ENCODE measurements at places on chromosomes 13 and 19.

GRCh38 chr19:3987619-3988371 lies 2.5 kb upstream of the EEF2 start:
- DNase-seq = peak; percentile 82

- no peak for DNase-seq
Measured at GRCh38 chr19:6233056-6233826, 46.5 kb downstream of the MLLT1 start.

DNA sequence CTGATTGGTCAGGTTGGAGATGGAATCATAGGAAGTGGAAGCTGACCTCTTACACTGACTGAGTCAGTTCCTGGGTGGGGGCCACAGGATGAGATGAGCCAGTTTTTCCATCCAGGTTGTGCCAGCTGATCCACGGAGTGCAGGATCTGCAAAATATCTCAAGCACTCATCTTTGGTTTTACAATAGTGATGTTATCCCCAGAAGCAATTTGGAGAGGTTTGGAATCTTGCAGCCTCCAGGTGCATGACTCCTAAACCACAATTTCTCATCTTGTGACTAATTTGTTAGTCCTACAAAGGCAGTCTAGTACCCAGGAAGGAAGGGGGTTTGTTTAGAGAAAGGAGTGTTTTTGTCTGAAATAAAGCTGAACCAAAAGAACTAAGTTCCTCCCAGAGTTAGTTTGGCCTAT lies 212.8 kb downstream of the SLITRK6 start:
- no peak for DNase-seq

GRCh38 chr19:52748336-52748950 lies 13.6 kb upstream of the ZNF611 start:
- peak; percentile 25 for DNase-seq

GRCh38 chr19:58157045-58157728 lies 6.6 kb upstream of the ZNF329 start:
- no peak for DNase-seq

DNA sequence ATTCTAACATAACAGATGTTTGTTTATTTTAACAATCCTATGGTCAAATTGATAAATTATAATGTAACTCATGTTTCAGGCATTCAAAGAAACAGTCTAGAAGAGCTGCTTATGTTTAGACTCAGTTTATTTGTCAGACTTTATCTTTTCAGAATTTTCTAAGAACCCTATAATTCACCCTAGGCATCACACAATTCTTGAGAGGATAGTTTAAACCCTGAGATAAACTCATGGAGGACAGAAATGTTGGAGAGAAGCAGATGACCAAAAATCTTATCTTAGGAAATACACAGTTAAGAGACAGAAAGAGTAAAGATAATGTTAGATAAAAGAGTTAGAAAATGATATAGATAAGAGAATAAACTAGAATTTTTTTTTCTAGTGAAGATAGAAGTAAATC lies 1185.7 kb upstream of the SLC10A2 start:
- no peak for DNase-seq

DNA sequence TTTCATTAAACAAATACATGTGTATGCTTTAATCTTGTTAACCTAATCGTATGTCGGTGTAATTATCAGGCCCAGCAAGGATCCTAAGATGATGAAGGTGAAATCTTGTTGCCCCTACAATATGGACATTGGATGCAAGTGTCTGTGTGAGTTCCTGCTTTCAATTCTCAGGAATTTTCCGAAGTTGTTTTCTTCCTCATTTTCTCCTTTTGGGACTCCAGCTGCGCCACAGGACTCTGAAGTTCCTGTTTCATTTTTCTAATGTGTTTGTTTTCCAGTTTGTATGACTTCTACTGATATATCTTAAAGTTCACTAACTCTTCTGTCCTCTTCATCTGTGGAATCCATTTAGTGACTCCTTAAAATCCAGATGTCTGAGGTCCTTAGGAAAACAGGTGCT lies 11.9 kb upstream of the OR7D2 start:
- no peak for DNase-seq

DNA sequence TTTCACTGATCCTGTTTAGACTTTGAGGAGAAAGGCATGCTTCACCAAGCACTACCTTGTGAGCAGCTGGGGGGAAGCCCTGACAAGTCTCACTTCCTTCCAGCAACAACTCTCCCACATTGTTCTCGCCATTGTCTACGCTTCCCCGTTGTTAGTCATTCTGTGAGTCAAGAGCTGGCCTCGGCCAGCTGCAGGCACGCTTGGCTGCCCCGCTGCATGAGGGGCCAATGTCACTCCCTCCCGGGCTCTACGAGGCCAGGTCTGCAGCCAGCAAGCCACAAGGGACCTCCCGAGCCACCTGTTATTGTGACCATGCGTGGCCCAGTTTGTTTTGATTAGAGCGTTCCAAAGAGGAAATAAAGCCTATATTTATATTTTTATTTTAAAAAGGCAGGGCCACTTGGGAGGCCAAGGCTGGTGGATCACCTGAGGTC lies 220.9 kb downstream of the FOXO1 start:
- peak; percentile 36 for DNase-seq

- DNase-seq = no peak
Measured at GRCh38 chr13:109151696-109152095, 522.3 kb downstream of the MYO16 start.

DNA sequence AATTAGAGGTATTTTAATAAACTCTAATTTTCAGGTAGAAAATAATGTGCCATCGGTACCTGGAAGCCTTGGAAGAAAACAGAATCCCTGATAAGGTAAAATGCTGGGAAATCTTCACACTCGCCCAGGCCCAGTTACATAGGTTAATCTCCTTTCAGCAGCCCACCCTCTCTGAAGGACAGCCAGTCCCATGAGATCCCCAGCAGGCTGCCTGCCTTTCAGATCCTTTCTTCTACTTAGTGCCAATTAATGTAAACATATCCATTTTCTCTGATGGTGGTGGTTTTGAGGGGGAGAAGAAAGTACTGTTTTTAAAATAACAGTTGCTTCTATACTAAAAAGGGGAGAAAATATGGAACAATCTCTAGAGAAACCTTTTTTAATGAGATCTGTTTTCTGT lies 12.2 kb downstream of the SMAD9 start:
- no peak for DNase-seq

GRCh38 chr13:43905435-43906031 lies 25.8 kb downstream of the LACC1 start:
- no peak for DNase-seq

DNA sequence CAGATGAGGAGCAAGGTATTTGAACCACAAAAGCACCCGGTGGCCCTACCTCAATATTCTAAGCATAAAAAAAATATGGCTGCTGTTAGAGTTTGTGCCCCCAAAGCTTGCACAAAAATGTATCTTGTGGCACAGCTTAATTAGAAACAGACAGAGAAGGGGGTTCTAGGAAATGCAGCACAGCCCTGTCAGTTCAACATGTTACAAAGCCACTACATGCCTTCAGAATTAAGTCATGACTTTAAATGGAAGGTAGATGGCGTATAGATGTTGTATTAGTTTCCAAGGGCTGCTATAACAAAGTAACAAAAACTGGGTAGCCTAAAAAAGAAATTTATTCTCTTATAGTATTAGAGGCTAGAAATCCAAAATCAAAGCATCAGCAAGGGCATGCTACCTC lies 703.8 kb downstream of the DIAPH3 start:
- DNase-seq = no peak

DNA sequence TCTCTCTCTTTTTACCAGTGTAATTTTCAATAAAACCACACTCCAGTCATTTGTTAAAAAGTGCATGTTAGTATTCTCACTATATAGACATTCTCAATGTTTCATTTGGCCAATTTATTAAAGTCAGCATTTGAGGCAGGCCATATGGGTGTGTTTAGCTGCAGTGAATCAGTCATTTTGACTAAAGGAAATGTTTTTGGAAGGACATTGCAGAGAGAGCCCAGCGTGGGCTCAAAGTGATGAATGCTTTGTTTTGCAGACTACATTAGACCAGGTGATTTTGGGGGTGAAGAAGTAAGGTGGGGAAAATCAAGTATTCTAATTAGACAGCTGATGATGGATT lies 116.7 kb downstream of the POSTN start:
- DNase-seq = no peak

DNA sequence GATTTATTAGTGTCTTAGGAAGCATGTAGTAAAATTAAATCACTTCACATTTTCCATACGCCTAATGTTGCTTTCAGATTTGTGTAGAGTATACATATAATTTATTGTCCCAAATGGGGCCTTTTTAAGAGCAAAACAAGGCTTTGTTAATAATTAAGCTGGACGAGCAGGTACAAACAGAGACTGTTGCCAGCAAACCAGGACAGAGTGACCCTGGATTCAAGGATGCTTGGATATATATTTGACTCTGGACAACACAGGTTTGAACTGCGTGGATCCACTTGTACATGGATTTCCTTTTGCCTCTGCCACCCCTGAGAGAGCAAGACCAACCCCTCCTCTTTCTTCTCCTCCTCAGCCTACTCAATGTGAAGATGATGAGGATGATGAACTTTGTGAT lies 454.9 kb downstream of the PCDH9 start:
- DNase-seq = no peak

DNA sequence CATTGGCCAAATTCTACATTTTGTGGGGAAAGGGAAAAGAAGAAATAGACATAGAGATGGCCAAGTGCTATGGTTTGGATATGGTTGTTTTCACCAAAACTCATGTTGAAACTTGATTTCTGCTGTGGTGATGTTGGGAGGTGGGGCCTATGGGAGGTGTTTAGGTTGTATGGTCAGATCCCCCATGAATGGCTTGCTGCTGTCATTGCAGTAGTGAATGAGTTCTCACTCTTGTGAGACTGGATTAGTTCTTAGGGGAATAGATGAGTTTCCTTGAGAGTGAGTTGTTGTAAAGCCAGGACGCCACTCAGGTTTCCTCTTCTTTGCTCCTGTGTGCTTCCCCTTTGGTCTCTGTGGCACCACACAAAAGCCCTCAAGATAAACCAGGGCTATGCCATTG lies 242.6 kb upstream of the RFC3 start:
- no peak for DNase-seq

Data from tibial artery (tissue), 4 donors.